ENCODE measurements at places on chromosomes 11 and 22. TPM values are rescaled to one million over a fixed set of nuclear protein-coding genes. Genes with fewer than 3 reads are reported as not detected.

GRCh38 chr22:16806401-16806800 is 18.8 kb downstream of the XKR3 start:
- no peak for DNase-seq

TRIM29 gene
- 1,092 TPM for total RNA-seq

LDLRAD3 gene
- total RNA-seq = 18.6 TPM

TMEM45B gene
- 59.5 TPM for total RNA-seq

PAX6 gene
- total RNA-seq = not detected

DNA sequence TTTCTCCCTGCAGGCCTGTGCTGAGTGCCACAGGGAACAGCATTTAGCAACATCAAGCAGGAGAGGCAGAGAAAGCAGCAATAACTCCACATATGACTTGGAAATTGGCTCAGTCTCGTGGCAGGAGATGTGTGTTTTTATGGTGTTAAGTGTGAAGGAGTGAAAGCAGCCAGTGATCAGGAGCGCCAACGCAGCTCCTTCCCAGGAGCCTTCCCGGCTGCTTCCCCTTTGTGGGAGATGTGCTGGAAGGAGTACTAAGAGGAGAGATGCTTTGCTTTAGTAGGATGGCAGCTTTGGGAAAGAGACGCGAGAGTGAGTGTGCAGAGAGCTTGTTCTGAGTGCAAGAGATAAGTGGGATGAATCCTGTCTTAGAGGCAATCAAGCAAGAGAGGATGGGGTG is 54.7 kb upstream of the KIRREL3 start:
- DNase-seq = no peak

DNA sequence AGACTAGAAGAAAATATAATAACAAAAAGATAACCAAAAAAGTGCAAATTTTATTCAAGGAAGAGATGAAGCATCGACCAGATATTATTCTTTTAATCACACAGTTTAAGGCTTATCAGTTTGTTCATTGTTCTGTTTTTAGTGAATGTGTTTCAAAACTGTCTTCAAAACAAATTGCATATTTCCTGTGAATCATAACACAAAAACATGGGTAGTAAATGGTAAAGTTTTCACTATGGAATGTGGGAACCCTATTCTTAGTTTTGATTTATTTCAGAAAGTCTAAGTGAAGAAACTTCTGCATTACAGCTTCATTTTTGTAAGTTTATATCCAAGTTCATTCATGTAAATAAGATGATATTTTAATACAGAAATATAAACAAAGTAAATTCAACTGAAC is 207.6 kb upstream of the LUZP2 start:
- DNase-seq = no peak

All from lower leg skin (tissue), 4 donors.